ENCODE measurements at places on chromosomes 3 and 15. TPM values are rescaled to one million over a fixed set of nuclear protein-coding genes. Genes with fewer than 3 reads are reported as not detected.

Gene SLC12A8
- 12.8 TPM for total RNA-seq

Gene ARHGEF26
- total RNA-seq, result 9.4 TPM

Gene SV2B
- not detected for total RNA-seq

Gene GPR15
- 1.7 TPM for total RNA-seq

Gene EAF1
- 22.5 TPM for total RNA-seq

Gene DTWD1
- 12.4 TPM for total RNA-seq

Gene NR1I2
- total RNA-seq, result not detected

Gene ARL6
- 4.3 TPM for total RNA-seq

Gene ASB14
- not detected for total RNA-seq

Gene IL5RA
- total RNA-seq, result not detected

GRCh38 chr15:81869161-81869954 is 176.5 kb downstream of the MEX3B start:
- DNase-seq, result no peak

DNA sequence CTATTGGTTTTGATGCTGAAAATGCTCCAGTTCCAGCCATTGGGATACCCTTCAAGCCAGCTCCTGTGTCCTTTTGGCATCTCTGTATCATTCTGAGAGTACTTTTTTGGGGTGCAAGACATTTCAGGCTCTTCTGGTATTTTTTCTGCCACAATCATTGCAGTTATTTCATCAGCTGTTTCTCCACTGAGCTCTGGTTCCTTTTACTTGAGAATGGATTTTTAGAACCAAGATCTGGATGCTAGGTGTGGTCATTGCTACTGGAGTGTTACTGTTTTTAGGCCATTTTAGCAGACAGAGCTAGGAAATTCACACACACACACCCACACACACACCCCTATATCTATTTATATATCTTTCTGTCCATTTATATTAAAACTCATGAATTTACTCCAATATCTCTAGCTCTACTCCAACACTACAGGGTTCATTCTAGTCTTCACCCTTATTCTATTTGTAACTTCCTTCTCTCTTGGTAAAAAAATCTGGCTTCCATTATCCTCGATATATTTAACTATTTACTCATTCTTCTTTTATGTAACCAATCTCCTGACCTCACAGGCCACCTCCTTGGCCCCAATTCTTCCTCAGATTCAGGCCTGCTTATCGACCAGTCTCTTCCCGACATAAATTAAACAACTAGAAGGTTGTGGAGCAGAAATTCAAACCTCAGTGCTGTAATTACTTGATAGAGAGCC is 17.0 kb downstream of the SLC35G2 start:
- no peak for DNase-seq

DNA sequence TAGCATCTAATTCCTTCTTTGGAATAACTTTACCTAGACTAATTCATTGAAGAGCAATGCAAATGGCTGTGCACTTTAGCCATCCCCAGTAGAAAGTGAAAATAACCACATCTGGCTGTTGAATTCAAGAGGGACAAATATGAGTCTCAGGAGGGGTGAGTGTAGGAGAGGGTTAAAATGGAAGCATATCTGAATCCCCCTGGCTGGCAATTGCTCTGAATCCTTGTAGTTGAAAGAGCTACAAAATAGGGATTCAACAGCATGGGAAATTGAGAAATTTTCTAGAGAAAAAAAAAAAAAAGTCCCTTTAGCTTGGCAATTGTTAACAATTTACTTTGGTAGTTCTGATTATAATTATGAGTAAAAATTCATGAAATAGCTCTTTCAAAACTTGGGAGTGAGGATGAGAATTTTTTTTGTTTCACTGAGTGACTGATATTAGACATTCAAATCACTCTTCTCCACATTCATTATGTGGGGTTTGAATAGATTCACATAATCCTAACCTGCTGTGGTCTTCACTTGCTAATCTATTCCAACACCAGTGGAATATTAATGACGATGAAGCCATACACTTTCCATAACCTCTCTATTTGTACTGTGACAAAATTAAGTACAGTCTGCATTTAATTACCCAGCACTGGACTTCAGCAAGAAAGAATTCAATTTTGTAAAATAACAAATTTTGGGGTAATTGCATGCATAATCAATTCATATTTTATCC is 569.0 kb upstream of the MCTP2 start:
- DNase-seq, result no peak

- DNase-seq, result no peak
Measured at GRCh38 chr3:161474741-161475140, 21.9 kb upstream of the OTOL1 start.

GRCh38 chr3:56796202-56796601 is 5.5 kb downstream of the ARHGEF3 start:
- DNase-seq, result no peak

DNA sequence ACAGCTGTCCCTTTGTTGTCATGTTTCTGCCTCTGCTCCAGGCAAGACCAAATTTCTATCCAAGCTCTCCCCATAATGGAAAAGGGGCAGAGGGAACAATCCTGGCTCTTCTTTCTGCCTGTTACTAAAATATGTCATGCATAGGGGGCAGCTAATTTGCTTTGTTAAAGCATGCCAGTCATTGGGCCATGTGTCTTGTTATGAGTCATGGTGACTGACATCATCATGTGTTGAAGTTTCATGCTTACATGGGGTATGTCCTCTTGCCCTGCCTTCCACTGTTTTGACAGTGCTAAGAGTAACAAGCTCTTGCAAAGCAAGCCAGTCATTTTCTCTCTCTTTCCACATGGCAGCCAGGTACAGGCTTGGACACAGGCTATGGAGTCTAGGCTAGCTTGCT is 268.9 kb downstream of the GABRB3 start:
- DNase-seq, result no peak

- DNase-seq, result no peak
Measured at GRCh38 chr15:68370768-68371151, 61.2 kb downstream of the ITGA11 start.

- no peak for DNase-seq
Measured at GRCh38 chr3:46970391-46971091, 6.0 kb downstream of the CCDC12 start.

- DNase-seq, result no peak
Measured at GRCh38 chr3:113193719-113194118, 17.6 kb upstream of the BOC start.

DNA sequence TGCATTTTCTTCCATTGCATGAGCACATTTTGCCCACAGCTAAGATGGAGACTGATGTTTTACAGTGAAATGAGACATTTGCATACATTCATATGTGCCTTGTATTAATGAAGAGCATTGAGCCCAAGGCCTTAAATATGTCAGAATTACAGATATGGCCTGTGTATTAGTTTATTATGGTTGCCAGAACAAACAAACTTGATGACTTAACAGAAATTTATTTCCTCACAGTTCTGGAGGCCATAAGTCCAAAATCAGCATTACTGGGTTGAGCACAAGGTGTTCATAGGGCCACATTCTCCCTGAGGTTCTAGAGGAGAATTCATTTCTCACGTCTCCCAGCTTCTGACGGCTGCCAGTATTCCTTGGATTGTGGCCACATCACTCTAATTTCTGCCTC is 302.6 kb upstream of the TGFBR2 start:
- no peak for DNase-seq

GRCh38 chr15:74529921-74530320 is 11.1 kb upstream of the ARID3B start:
- no peak for DNase-seq

- DNase-seq, result no peak
Measured at GRCh38 chr3:65508750-65509422, 529.8 kb downstream of the MAGI1 start.

GRCh38 chr15:60695713-60696522 is 217.0 kb upstream of the ICE2 start:
- no peak for DNase-seq

DNA sequence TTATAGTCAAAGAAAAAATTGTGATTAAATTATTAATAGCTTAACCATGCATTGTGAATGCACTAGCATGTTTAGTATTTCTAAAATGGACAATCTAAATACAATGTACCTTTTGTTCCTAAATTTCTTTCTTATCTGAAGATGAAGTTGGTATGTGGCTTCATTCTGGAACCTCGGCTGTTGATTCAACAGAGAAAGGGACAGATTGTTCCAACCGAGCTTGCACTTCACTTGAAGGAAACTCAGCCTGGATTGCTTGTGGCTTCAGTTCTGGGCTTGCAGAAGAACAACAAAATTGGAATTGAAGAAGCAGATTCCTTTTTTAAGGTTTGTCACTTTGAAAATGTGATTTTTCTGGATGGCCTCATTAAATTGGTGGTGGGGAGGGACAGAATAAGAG is 32.6 kb downstream of the HPS3 start:
- DNase-seq, result no peak

DNA sequence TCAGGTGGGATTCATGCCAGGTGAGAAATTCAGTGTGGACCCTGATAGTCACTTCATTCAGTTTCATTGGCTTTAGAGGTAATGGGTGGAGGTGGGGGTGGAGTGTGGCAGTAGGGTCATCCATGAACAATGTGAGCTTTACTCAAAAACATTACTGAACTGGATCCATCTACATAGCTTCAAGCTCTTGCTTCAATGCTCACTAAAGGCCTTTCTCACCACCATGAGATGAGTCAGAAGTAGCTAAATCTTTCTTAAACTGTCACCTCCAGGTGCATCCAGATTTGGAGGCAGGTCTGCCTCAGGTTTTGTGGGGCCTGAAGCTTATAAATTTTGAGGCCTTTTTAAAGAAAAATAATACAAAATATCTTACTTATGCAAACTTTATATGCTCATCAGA is 363.6 kb downstream of the CHST2 start:
- DNase-seq, result no peak

DNA sequence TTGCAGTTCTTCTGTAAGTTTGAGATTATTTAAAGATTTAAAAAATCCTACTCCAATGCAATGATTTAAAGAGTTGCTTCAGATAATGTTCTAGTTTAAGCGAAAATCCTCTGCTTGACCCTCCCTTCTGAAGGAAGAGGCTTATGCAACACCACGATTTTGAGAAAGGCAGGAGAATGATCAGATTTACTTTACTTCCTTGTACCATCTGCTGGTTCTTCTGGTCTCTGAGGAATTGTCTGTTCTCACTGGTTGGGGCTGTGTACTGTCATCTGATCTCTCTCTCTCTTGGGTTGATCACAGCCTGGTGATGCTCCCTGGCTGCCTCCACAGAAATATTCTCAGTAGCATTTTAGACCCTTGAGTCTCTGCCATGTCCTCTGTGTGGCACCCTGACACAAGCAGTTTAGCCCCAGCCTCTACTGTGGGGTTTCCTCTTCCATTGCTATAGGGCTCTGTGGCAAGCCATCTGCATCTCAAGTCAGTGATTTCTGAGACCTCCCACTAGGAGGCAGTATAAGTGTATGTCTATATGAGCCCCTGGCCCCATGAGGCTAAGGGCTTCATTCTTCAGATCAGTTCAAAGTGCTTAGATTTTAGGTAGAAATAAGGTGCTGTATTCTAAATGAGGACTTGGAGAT is 50.8 kb upstream of the PLAAT1 start:
- DNase-seq, result no peak

DNA sequence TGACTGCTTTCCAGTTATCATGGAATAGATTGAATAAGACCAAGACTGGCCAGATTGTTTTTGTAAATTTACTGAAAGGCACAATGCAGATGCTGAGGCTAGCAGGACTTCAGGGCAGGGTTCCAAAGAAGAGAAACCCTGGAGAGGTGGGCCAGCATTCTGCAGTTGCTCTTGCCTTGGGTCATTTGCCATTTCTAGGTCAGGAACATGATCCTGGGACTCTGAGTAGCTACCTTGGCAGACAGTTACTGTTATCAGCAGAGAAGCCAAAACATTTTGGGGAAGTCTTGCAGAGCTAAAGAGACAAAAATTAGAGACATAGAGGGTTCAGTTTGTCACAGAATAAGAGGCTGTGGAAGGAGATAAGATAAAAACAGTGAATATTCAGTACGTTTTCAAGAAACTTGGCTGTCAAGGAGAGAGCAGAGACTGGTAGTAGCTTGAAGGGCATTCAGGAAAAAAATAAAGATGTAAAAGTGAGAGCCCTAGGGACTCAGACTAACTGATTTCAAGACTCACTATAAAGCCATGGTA is 46.8 kb upstream of the MYRIP start:
- no peak for DNase-seq

GRCh38 chr3:162166543-162166942 is 669.9 kb downstream of the OTOL1 start:
- DNase-seq, result no peak

Data from esophagus squamous epithelium (tissue), 5 donors.